ENCODE measurements at places on chromosomes 1 and 21. TPM values are rescaled to one million over a fixed set of nuclear protein-coding genes. Genes with fewer than 3 reads are reported as not detected.

GRCh38 chr1:185856482-185856881, 122.3 kb downstream of the HMCN1 start:
- DNase-seq = no peak

DNA sequence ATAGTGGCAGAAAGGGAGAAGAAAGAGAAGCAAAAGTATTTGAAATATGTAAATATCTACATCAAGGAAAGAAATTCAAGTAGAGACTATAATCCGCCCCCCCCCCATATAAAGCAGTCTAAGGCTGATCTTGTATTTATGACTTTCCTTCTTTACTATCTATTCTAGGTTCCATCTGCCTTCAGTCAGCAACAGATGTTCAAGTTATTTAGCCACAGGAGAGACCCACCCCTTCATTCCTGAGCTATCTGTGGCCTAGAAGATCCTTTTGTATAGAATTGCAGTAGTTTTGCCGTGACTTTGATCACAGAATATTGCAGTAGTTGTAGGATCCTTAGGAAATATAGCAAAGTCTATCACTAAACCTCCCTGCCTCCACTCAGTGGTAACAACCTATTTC, 10.7 kb upstream of the BSDC1 start:
- no peak for DNase-seq

Gene GDAP2
- polyA plus RNA-seq = 4.6 TPM

DNA sequence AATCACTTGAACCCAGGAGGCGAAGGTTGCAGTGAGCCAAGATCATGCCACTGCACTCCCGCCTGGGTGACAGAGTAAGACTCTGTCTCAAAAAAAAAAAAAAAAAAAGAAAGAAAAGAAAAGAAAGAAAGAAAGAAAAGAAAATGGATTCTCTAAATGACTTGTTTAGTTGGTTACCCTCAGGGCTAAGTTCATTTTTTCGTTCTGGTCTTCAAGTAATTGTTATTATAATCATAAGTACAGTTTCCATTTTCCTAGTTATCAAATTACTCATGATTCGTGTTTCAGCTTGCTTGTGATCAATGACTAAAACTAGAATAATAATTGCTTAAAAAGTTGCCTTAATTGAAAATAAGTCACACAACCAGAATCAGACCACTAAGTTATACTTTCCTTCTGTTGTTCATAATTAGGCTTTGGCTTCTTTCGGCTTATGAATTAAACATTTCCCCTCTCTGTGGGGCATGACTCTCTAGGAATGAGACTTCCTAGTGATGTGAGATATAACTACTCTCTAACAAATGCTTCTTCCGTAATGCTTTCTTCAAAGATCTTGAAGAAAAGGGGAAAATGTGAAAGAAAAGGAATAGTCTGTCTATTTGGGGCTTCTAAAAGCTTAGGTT, 9.6 kb upstream of the RLF start:
- no peak for DNase-seq

GRCh38 chr1:55275941-55276341, 60.8 kb upstream of the USP24 start:
- DNase-seq = no peak

Gene CENPS
- 11.3 TPM for polyA plus RNA-seq

DNA sequence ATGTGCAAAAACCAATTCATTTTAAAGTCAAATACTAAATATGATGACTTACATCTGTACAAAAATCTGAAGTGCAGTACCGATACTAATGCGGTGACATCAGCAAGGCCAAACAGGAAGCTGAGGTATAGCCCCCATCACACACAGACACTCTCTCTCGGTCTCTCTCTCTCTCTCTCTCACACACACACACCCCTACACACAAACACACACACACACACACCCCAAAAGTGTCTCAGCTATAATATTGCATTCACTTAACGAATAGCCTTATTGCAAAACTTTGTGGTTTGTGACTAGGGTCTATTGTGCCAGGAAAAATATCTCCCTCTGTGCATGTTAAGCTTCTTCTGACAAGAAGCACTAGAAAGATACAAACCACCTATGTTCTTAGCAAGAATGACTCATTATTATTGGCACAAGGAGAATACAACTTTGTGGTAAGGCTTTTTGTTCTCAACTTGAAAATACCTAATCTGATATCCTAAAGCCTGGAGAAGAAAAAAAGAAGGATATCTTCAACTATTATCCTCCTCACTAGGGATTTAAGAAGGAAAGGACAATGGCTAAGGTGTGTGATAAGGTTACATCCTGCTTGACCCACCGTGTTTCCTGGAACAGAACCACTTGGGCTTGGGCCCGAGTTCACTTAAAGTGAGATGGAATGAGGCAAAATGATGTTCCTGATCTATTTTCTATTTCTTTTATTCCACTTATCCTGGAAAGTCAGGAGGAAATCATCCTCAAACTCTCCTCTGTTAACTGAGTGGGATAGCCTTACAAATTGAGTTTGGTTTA, 107.1 kb downstream of the NIBAN1 start:
- DNase-seq = no peak

Gene ISG15
- 282 TPM for polyA plus RNA-seq

Gene CHI3L2
- polyA plus RNA-seq = 4.7 TPM

GRCh38 chr1:85584264-85584781, 3.8 kb downstream of the CCN1 start:
- DNase-seq = no peak

Gene SMIM1
- not detected for polyA plus RNA-seq

DNA sequence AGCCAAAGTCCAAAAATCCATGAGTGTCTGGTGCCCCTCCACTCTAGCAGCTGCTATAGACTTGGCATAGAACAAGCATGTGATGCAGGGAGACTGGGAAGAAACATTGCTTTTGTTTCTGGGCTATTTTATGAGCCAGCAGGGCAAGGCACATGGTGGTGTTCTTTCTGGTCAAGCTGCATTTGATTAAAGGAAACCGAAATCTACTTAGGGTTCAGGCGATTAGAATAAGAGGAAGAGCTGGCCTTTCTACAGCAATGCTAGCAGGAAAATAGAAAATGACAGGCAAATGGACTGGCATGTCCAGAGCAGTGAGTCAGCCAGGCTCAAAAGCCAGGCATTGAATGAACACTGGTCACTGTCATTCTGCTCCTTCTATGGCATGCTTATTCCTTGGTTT, 28.5 kb upstream of the ARHGAP29 start:
- DNase-seq = no peak

Gene SYT2
- polyA plus RNA-seq = 1.8 TPM

DNA sequence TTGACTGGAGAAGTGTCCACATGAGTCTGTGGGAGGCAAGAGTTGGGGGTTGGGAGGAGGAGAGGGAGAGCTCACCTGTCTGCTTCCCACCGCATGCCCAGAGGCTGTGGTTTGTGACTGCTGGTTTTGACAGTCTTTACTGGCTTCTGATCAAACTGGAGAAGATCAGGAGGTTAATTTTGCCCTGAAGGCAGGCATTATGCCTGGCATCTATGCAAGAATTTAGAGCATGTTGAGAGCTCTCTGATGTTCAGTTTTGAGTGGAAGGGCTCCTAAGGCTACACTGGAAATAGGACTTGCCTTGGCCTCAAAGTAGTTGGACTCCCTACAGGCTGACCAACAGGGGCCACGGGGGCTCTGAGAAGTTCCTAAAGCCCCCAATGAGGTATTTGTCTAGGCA, 101.6 kb downstream of the TLR5 start:
- no peak for DNase-seq

Measured in small intestine (tissue), 16 donors.